Naive B cell (primary cell): ENCODE measurements at places on chromosomes 4 and X. TPM values are rescaled to one million over a fixed set of nuclear protein-coding genes. Genes with fewer than 3 reads are reported as not detected.

DNA sequence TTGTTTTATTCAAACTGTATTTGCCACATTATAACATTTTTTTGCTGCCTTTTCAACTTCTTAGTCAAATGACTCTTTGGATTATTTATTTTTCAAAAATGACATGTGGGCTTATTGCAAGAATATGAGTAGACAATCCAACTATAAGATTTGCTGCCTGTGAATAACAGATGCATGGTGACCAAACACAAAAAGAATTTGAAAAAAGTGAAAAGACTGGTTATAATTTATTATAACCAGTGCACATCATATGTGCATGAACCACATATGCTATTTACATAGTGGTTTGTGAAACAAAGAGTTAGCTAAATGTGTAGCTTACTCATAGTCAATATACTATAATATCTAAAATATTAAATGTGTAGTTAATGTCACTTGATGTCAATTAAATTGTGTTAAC is 2086.8 kb downstream of the ARAP2 start:
- no peak for DNase-seq

- DNase-seq = no peak
These were observed 753.1 kb upstream of the FRG1 start for GRCh38 chr4:189187531-189188052.

PPBP gene
- polyA plus RNA-seq = 32.9 TPM

GRCh38 chr4:87489678-87490077 is 39.5 kb downstream of the SPARCL1 start:
- no peak for DNase-seq

HTRA3 gene
- polyA plus RNA-seq = not detected

THAP6 gene
- 13.4 TPM for polyA plus RNA-seq

GRCh38 chr4:108072300-108072699 is 82.6 kb downstream of the HADH start:
- DNase-seq = no peak

DNA sequence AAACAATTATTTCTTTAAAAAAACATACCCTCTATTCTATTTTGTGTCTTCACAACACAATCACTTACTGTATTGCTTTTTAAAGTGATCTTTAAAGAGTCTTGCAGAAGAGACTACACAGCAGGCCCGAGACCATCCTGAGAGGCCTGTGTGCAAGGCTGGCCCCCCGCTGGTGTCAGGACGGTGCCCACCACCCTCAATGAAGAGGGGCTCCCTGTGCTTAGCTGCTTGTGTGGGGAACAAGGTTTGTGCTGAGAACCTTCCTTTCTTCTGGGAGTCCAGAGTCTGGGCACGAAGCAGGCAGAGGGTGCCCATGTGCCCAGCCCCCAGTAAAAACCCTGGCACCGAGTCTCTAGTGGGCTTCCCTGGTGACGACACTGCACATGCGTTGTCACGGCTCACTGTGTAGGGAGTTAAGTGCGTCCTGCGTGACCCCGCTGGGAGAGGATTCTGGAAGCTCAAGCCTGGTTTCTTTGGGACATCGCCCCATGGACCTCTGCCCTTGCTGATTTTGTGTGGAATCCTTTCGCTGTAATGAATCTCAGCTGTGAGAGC is 22.0 kb downstream of the RGS12 start:
- DNase-seq = no peak

RHOXF1 gene
- polyA plus RNA-seq = not detected

- DNase-seq = no peak
These were observed 30.1 kb upstream of the SPARCL1 start for GRCh38 chr4:87559090-87559837.

ADRA2C gene
- polyA plus RNA-seq = not detected

TRAM1L1 gene
- polyA plus RNA-seq = not detected

- no peak for DNase-seq
These were observed 53.4 kb downstream of the HMX1 start for GRCh38 chr4:8818063-8818881.

ZDHHC15 gene
- not detected for polyA plus RNA-seq

DNA sequence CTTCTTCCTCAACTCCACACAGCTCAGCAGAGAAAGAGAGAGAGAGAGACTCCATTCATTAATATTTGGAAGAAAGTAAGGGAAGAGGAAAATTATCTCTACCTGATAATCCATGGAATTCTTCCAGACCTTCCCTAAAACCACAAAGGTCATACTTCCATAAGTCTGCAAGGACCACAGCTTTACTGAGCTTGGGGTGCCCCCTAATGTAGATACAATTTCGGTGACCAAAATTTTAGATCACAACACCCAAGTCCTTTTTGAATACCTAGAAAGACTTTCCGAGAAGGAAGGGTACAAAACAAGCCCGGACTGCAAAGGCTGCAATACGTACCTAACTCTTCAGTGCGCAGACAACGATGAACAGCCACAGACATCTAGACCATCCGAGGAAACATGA is 523.9 kb downstream of the GLUD2 start:
- no peak for DNase-seq

DNA sequence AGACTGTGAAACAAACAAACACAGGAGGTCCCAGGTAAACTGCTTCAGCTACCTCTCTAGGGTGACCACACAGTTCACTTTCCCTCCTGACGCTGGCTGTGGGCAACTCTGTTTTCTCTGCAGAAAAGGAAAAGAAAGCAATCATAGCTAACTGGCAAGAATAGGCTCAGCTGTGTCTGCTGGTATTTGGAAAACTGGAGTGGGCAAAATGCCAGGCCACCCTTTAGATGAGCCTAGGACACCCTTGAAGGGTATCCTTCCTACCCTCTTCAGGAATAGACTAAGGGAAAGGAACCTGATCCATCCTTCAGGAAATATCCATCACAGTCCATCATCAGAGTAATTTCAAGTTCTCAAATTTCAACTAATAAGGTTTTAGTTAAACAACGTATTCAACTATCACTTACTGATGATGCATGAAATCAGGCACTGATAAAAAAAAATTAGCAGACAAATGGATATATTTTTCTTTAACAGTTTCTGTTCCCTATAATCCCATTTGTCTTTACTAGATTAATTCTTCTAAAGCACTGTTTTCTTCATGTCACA is 60.9 kb downstream of the CAMK2D start:
- DNase-seq = no peak

HPGD gene
- polyA plus RNA-seq = 0.73 TPM

GRCh38 chr4:154160519-154161301 is 330.9 kb downstream of the DCHS2 start:
- DNase-seq = no peak

SMIM31 gene
- not detected for polyA plus RNA-seq

GRCh38 chr4:86544310-86544966 is 49.7 kb upstream of the PTPN13 start:
- DNase-seq = no peak

DNA sequence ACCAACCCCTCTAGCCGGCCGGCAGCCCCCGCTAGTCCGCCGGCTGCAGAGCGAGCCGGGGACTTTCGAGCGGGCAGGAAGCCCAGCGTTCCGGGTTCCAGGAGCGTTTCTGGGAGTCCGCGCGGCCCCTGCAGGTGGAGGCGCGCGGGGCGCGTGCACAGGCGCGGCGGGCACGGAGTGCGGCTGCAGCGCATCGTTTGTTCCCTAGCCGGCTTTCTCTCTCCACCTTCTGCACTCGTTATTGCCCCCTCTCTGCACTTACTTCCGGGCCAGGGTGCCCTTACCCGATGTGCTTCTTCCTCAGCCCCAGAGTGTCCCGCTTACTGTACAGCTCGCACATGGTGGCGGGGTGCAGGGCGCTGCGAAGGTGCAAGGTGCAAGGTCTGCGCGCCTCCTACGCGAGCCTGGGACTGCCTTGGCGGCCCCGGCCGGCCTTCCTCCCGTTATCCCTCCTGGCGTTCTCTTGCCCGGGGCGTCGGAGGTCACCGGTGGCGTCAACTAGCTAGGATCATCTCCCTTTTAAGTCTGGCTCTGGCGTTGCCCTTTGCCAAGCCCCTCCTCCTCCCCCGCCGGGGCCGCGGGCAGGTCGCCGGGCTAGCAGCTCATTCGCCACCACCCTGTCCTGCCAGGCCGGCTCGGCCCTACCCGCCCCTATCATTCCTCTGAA is at the start of gene ETNPPL:
ETNPPL (minus strand) TSS at position 495 of the 667 bp plus-strand sequence; CDS start at position 340, 155 bp downstream.
- DNase-seq = no peak

DNA sequence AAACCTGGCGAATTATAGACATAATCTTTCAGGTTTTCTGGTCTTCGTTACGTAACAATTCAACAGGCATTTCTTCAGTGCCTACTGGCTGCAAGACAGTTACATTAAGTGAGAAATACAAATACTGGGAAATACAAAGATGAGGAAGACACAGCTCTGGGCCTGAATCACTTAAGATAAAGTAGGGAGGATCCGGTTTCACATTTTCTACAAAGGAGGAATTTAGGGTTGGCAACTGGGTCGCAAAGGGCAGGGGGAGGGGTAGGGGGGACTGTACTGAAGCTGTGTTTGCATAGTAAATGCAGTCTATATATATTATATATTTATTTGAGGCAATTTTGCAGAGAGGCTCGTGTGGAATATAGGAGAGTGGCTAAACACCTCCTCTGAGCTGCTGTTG is 107.4 kb downstream of the MAML3 start:
- DNase-seq = no peak

ZBTB49 gene
- 3.6 TPM for polyA plus RNA-seq

PLAC1 gene
- not detected for polyA plus RNA-seq

GRCh38 chr4:146343776-146344175 is 129.4 kb downstream of the REELD1 start:
- DNase-seq = no peak

CAMK2D gene
- polyA plus RNA-seq = 79.5 TPM

GPRIN3 gene
- 0.06 TPM for polyA plus RNA-seq

DNA sequence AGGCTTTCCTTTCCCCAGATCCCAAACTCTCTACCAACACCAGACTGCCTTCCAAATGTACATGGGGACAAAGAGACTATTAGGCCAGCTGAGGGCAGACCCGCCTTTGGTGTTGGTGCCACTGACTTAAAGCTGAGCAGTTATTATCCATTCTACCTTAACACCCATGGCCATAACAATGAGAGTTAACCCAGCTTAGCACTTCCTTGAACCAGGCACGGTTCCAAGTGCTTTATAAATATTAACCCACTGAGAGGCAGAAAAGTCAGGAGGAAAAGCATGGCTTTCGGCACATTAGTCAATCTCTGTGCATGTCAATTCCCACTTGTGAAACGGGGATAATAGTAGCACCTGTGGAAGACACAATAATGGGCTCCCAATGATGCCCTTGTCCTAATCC is 243.1 kb upstream of the ANXA3 start:
- no peak for DNase-seq

DNA sequence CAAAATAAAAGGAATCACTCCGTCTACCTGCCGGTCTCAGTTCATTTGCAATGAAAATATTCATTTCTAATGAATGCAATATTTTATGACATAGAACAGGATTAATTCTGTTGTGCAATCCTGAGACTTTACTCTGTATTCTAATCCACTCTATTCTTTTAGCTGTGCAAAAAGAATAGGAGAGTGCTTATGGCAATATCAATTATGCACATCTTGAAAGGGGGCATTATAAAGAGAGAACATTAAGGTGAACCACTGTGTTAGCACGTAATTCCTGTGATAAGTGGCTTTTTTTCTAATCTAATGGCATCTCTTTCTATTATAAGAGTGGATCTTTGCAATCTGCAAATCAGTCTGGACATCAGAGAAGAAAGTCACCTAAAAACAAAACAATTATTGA is 99.5 kb downstream of the KCNIP4 start:
- DNase-seq = no peak

DNA sequence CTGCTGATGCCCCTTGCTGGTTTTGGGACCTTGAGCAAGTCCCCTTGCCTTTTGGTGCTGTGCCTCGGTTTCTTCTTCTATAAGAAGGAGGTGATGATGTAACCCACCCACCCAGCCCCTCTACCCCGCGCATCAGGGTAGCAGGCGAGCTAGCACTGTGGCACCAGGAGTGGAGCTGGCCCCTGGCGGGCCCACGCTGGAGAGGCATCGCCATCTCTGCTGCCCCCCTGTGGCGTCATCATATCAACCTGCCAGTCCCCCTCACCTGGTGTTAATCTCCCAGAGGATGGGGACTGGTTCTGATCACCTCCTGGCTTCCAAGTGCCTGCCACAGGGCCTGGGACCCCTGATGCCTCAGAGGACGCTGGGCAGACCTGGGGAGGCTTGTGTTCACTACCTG is 6.3 kb upstream of the SORCS2 start:
- DNase-seq = no peak

DNA sequence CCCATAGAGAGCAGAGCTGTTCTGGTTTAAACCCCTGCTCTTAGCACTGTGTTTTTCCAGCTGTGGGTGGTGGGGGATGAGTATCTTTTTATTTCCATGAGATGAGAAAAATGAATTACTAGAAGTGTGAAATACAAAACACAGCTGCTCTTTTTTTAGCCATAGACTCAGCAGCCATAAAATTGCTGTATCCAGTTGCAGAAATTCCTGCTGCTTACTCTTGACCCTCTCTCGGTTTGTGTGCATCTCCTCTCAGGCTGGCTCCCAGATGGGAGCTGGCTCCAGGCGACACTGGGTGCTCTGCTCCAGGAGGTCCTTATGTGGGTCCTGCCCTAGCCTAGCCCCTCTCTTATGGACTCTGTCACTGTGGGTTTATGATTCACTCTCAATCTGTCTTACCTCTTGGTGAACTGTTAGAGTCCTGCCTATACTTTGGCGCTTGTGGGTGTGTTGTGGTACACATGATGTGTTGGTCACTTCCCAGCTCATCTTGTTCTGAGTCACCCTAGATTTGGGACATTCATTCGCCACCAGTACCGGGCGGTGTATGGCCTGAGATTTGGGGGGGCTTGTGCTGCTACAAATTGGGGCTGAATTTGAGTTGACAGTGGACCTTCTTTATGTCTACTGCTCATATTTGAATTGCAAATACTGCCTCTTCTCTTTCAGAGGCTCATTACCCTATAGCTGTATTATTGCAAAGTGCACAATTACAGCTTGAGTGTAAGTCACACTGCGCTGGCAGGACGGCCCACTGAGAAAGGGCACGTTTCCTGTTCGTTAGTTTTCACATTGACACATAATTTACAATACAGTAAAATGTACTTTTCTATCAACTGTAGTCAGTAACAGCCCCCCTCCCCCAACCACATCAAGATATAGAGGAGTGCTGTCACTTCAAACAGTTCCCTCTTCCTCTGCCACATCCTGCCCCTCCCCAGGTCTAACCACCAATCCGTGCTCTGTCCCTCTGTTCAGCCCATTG is 46.9 kb upstream of the MSANTD1 start:
- peak; percentile 9 for DNase-seq

FOXR2 gene
- not detected for polyA plus RNA-seq

GRCh38 chrX:1401611-1402430 is 9.9 kb upstream of the SLC25A6 start:
- no peak for DNase-seq

DNA sequence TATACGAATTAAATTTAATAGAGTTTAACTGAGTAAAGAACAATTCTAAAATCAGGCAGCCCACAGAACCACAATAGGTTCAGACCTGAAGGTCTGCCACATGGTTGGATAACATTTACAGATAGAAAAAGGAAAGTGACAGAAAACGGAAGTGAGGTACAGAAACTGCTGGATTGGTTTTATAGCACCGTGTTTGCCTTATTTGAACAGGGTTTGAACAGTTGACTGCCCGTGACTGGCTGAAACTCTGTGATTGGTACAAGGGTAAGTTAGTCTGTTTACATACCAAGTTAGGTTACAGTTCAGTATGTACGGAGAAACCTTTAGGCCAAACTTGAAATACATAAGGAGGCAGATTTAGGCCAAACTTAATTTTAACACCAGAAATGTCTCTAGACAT is 64.1 kb upstream of the ATXN3L start:
- no peak for DNase-seq

GRCh38 chr4:187500796-187501195 is 494.8 kb upstream of the ZFP42 start:
- no peak for DNase-seq

GRCh38 chrX:44071847-44072551 is 98.8 kb upstream of the NDP start:
- no peak for DNase-seq

FAM236C gene
- polyA plus RNA-seq = not detected
